ENCODE measurements at places on chromosomes 4 and X. TPM values are rescaled to one million over a fixed set of nuclear protein-coding genes. Genes with fewer than 3 reads are reported as not detected.

Gene SUPT20HL2
- total RNA-seq = not detected

Gene PABPC1L2A
- not detected for total RNA-seq

Gene NEXMIF
- under 0.01 TPM for total RNA-seq

Gene AMER1
- total RNA-seq = 1.3 TPM

Gene VCX3B
- total RNA-seq = not detected

Gene DGKK
- total RNA-seq = not detected

Gene KDR
- 21.7 TPM for total RNA-seq

Gene PDGFRA
- 341 TPM for total RNA-seq

Gene STK26
- total RNA-seq = 0.85 TPM

Gene C4orf50
- not detected for total RNA-seq

Gene CLNK
- not detected for total RNA-seq

Gene PNMA5
- total RNA-seq = not detected

Gene ZNF711
- 1.3 TPM for total RNA-seq

Gene NKX3-2
- total RNA-seq = 0.09 TPM

Gene SHROOM3
- total RNA-seq = 0.60 TPM

Gene SLITRK4
- 13.2 TPM for total RNA-seq

Gene MGARP
- 16.0 TPM for total RNA-seq

Gene ZNF157
- not detected for total RNA-seq

Gene FRAS1
- 53.8 TPM for total RNA-seq

Gene PTCHD1
- not detected for total RNA-seq

Gene AFF2
- 0.34 TPM for total RNA-seq

Gene KANTR
- 3.9 TPM for total RNA-seq

Gene CLCN3
- 24.0 TPM for total RNA-seq

Gene NIPAL1
- total RNA-seq = under 0.01 TPM

Gene UGT8
- total RNA-seq = not detected

Gene CLDN2
- total RNA-seq = not detected
